ENCODE measurements at places on chromosomes 12 and 14. TPM values are rescaled to one million over a fixed set of nuclear protein-coding genes. Genes with fewer than 3 reads are reported as not detected.

PRICKLE1 gene
- total RNA-seq, result 20.0 TPM

DNA sequence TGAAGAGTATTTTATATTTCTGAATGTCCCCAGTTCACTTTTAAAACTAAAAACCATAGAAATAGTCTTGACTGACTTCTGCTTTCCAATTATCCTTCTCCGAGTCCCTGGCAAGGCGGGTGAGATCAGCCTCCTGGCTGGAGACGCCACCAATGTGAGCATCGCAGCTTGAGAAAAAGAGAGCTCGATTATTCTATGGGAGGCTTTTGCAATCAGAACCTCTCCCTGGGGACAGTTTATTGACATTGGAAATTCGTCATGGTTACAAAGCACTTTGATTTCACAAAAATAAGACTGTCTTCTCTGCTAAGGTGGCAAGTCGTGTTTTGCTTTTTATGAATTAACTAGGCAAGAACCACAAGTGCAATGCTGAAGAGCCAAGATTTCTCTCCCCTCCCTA is 23.6 kb upstream of the GPHB5 start:
- H3K27ac ChIP-seq, result no peak overlapping the region
- H3K4me3 ChIP-seq, result no peak overlapping the region
- no peaks in the 10 kb centered on the region for H3K4me1 ChIP-seq
- DNase-seq, result no peak

GRCh38 chr14:20412411-20412810 is 890 bp downstream of the TEP1 start:
- DNase-seq, result no peak
- peak overlapping the region; percentile 91 for H3K4me3 ChIP-seq
- no peaks in the 10 kb centered on the region for H3K27me3 ChIP-seq
- no peak overlapping the region for H3K27ac ChIP-seq

DNA sequence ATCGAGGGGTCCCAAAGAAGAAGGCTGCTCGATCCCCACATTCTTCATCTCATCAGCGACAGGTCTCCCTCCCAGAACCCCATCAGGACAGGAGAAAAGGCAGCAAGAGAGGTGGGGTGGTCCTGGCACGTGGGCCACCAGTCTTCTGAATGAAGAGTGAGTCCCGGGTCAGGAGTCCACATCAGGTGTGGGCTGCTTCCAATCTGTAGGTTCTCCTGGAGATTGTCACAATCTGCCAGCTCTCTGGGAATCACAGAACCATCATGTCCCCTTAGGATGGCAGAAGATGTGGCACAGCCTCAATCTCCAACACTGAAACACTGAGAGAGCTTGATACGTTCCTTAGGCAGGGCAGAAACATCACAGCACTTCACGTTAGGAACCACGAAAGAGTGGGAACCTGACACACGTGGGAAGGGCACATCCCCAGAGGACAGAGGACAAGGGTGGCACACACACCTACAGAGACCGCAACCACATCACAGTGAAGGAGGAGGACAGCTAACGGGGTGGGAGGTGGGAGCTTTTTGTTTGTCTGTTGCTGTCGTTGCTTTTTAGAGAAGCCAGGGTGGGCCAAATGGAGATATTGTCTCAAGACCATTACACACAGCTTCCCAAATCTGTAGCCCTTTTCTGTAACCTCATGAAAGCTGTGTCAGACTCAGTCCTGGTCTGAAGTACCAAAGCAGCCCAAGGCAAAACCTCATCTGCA is 284.5 kb downstream of the DPF3 start:
- no peaks in the 10 kb centered on the region for H3K27me3 ChIP-seq
- H3K36me3 ChIP-seq, result no peaks in the 10 kb centered on the region
- no peak overlapping the region for H3K27ac ChIP-seq
- no peak overlapping the region for H3K4me3 ChIP-seq
- peak; percentile 12 for DNase-seq
- no peaks in the 10 kb centered on the region for H3K4me1 ChIP-seq

- no peak overlapping the region for H3K27ac ChIP-seq
- no peak overlapping the region for H3K4me3 ChIP-seq
- no peaks in the 10 kb centered on the region for H3K27me3 ChIP-seq
- H3K4me1 ChIP-seq, result no peaks in the 10 kb centered on the region
These were observed 103.6 kb downstream of the ADGRD1 start for GRCh38 chr12:131057211-131057721.

DNA sequence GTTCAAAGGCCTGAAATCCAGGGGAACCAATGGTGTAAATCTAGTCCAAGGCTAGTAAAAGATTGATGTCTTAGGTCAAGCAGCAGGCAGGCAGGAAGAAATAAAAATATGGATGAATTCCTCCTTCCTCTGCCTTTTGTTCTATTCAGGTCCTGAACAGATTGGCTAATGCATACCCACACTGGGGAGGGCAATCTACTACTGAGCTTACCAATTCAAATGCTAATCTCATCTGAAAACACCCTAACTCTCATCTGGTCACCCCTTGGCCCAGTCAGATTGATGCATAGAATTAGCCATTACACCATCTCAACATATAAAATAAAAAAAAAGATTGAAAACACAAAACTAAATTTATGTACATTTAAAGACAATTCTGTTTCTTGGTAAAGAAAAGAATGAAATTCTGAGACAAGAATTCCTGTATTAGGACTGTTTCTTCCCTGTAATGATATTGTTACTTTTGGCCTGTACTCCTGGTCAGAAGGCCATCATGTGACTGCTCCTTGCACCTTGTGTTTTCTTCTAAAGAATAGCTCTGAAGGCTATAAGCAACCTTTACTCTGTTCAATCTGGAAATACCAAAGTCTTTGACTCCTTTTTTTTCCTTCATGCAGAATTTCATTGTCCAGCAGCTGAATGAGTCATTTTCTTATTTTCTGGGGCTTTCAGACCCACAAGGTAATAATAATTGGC is 19.9 kb downstream of the CLEC6A start:
- H3K27ac ChIP-seq, result no peak overlapping the region
- DNase-seq, result peak; percentile 42
- H3K4me1 ChIP-seq, result no peaks in the 10 kb centered on the region

DNA sequence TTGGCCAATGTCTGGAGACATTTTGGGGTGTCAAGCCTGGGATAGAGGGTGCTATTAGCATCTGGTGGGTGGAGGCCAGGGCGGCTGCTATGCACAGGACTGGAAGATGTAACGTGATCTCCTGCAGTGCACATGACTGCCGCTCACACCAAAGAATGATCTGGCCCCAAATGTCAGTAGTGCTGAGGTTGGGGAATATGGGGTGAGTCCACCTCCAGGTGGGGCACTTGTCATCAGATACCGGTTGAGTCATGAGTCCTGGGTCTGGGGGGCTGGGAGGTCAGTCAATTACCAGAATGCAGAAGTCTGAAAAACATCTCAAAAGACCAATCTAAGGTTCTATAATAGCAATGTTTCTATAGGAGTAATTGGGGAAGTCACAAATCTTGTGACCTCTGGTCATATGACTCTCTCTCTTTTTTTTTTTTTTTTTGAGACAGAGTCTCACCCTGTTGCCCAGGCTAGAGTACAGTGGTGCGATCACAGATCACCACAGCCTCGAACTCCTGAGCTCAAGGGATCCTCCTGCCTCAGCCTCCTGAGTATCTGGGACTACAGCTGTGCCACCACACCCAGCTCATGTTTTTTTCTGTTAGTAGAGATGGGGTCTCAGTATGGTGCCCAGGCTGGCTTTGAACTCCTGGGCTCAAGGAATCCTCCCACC is 6.0 kb upstream of the SDSL start:
- H3K4me1 ChIP-seq, result no peaks in the 10 kb centered on the region
- no peaks in the 10 kb centered on the region for H3K27me3 ChIP-seq
- no peak overlapping the region for H3K4me3 ChIP-seq
- H3K36me3 ChIP-seq, result no peaks in the 10 kb centered on the region
- no peak for DNase-seq

MIS18BP1 gene
- total RNA-seq, result 60.6 TPM

DNA sequence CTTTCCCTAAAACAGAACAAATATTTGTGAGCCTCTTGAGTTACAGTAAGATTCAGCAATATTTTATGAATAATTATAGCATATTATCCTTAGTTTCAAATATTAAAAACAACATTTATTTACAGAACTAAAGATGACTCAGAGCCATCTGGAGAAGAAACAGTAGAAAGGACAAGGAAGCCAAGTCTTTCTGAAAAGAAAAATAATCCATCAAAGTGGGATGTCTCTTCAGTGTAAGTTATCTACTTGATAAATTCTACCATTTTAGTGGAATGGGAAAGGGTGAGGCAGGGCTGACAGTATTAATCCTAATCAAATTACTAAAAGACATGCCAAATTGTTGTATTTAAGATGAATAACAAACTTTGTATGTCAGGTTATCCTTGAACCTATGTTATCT is 88.1 kb downstream of the DNAI7 start:
- H3K4me3 ChIP-seq, result no peak overlapping the region
- no peak overlapping the region for H3K27ac ChIP-seq
- no peaks in the 10 kb centered on the region for H3K4me1 ChIP-seq
- no peak for DNase-seq

DNA sequence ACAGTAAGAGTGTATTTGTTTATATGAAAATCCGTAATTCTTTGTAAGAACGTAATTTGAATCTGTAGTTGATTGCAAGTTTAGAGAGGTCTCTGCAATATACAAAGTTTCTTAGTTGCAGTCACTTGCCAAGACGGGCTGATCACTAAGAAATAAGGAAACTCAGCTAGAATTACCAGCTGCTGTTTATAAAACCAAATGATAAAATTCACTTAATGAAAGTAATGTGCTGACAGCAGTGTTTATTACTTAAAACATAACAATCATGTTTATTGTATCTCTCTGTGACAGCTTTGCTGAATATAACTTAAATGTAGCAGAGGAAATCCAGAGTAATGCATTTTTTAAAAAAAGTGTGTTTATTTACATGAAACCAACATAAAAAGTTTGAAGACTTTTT is 31.2 kb downstream of the SRGAP1 start:
- H3K4me1 ChIP-seq, result peaks cover 5% of the 10 kb centered on the region
- DNase-seq, result no peak
- H3K4me3 ChIP-seq, result no peak overlapping the region
- H3K27me3 ChIP-seq, result no peaks in the 10 kb centered on the region
- no peaks in the 10 kb centered on the region for H3K36me3 ChIP-seq
- no peak overlapping the region for H3K27ac ChIP-seq

DNA sequence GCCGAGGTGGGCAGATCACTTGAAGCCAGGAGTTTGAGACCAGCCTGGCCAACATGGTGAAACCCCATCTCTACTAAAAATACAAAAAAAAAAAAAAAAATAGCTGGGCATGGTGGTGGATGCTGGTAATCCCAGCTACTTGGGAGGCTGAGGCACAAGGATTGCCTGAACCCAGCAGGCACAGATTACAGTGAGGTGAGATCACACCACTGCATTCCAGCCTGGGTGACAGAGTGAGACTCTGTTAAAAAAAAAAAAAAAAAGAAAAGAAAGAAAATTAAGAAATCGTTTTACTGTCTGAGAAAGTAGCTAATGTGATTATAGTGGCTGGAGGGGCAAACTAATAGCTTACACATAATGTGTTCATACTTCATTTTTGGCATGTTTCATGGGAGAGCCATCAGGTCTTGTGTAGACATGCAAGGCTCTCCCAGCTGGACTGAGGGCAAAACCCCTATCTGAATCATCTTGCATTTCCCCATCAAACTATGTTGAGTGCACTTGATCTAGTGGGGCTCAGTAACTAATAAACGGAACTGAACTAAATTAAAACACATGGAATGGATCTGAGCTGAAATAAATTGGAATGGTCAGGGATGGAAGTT is 16.2 kb downstream of the KIF21A start:
- no peak for DNase-seq
- H3K27ac ChIP-seq, result no peak overlapping the region
- H3K27me3 ChIP-seq, result no peaks in the 10 kb centered on the region

- no peak for DNase-seq
- no peak overlapping the region for H3K27ac ChIP-seq
- no peaks in the 10 kb centered on the region for H3K36me3 ChIP-seq
These were observed 91.9 kb upstream of the LMNTD1 start for GRCh38 chr12:25644979-25645378.

- no peak for DNase-seq
- H3K27ac ChIP-seq, result no peak overlapping the region
- H3K4me3 ChIP-seq, result no peak overlapping the region
- H3K4me1 ChIP-seq, result no peaks in the 10 kb centered on the region
These were observed 645.2 kb downstream of the VRK1 start for GRCh38 chr14:97442363-97442762.

AICDA gene
- 0.22 TPM for total RNA-seq

MFAP5 gene
- total RNA-seq, result 0.26 TPM

GRCh38 chr12:110287986-110288385 is 6.9 kb downstream of the ATP2A2 start:
- H3K36me3 ChIP-seq, result peaks cover 84% of the 10 kb centered on the region
- no peak overlapping the region for H3K27ac ChIP-seq
- no peaks in the 10 kb centered on the region for H3K27me3 ChIP-seq
- peaks cover 6% of the 10 kb centered on the region for H3K4me1 ChIP-seq
- no peak overlapping the region for H3K4me3 ChIP-seq
- no peak for DNase-seq

CPSF6 gene
- 183 TPM for total RNA-seq

- H3K36me3 ChIP-seq, result peaks cover 14% of the 10 kb centered on the region
- no peaks in the 10 kb centered on the region for H3K4me1 ChIP-seq
- no peaks in the 10 kb centered on the region for H3K27me3 ChIP-seq
- H3K4me3 ChIP-seq, result no peak overlapping the region
These were observed 11.4 kb downstream of the APAF1 start for GRCh38 chr12:98656289-98657101.

GRCh38 chr14:85911044-85911443 is 381.1 kb downstream of the FLRT2 start:
- no peak overlapping the region for H3K27ac ChIP-seq
- H3K27me3 ChIP-seq, result no peaks in the 10 kb centered on the region
- H3K36me3 ChIP-seq, result peaks cover 3% of the 10 kb centered on the region
- DNase-seq, result no peak

DNA sequence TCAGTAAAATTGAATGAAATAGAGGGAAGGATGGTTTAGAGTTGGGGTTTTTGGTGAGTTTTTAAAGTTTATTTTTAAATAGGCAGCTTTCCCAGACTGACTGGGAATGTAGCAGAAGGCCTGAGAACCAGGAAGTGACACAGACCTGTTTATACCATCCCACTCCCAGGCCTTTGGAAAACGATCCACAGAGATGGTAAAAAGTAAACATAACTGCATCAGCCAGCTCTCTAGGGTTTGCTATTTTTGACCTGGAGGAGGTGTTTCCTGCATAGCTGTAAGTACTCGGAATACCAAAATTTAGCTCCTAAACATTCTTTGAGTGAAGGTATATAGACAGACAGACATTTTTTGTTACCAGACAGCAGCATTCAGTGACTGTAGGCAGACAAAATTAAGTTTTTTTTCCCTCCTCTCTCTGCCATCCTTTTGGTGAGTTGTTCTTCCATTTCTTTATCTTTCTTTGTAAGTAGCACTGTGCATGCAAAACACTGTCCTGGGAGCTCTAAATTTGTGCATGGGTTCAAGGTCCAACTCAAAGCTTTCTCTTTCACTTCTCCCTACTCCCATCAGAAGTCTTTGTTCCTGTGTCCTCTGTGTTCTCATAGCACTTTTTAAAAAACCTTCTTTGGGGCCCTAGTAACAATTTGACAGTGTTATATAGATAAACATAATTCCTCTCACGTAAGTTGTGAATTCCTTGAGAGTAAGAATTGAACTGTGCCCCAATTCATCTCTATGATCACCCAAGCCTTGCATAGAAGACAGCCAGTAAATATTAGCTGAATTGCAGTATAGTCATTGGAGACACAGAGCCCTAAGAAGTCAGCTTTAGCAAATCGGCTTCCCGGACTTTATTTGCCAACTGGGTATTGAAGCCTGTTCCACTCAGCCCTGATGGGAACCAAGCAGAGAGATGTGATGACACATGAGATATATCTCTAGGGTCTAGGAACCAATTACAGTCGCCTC is 37.4 kb downstream of the SUSD6 start:
- H3K36me3 ChIP-seq, result no peaks in the 10 kb centered on the region
- no peak for DNase-seq
- no peaks in the 10 kb centered on the region for H3K27me3 ChIP-seq
- H3K27ac ChIP-seq, result no peak overlapping the region

- no peak for DNase-seq
- H3K4me3 ChIP-seq, result no peak overlapping the region
- peaks cover 50% of the 10 kb centered on the region for H3K36me3 ChIP-seq
These were observed 86.8 kb downstream of the RFLNA start for GRCh38 chr12:124381456-124382296.

Data from H9 (cell line).